LNCaP clone FGC (cell line): ENCODE measurements at places on chromosomes 1 and 21.

DNA sequence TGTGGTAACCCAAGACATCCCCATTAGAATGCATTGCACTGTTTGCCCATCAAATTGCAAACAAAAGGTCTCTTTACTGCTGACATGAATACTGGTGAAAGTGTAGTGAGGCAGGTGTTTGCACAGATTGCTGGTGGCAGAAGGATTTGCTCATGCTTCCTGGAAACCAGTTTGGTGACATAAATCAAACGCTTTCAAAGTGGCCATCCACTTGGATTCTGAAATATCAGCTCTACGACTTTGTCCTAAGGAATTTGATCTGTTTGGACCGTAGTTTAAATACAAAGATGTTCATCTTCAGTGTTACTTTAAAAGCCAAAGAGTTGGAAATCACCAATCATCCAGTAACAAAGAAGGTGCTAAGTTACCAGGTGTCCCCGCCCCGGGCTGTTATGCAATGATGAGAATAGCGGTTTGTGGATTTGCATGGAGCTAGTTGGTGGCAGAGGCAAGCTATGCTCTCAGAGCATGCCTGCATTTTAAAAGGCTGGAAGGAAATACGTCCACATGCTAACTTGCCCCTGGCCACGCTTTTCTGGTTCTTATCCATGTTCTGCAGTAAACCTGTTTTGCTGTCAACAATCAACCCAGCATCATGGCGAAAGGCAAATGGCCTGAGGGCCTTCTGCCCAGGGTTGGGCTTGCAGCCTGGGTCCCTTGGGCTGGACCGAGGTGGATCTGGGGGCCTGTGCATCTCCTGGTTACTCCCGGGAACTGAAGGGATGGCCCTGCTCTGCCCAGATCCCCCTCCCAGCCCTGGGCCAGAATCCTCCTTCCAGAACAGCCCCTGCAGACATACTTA is 49.2 kb downstream of the UMODL1 start:
- DNase-seq, result peak; percentile 85

- DNase-seq, result peak; percentile 75
Measured at GRCh38 chr21:34730756-34731445, 62.1 kb downstream of the CLIC6 start.

GRCh38 chr1:16438924-16439323 is 1.6 kb upstream of the NECAP2 start:
- DNase-seq, result no peak

DNA sequence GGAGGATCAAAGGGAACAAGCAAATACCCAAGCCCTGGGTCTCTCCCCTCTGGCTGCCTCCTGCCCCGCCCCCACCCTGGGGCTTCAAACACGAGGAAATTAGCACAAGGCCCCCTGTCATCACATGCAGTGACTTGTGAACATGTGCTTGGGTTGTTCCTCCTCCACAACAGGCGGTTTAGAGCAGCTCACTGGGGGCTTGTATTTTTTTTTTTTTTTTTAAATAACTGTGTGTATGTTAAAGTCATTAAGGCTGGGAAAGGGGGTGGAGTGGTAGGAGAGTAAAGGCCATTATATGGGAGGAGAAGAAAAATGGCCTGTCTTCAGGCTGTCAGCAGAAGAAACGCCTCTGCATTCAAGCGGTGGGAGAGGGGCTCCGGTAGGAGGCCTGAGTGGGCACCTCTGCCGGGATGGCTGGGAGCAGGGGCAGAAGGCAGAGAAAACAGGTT is 64.2 kb downstream of the PLXNA2 start:
- DNase-seq, result no peak

- DNase-seq, result no peak
Measured at GRCh38 chr1:212670301-212670700, 29.3 kb downstream of the BATF3 start.

- no peak for DNase-seq
Measured at GRCh38 chr1:232570007-232570406, 59.9 kb downstream of the SIPA1L2 start.

GRCh38 chr1:245310571-245311531 is 156.1 kb downstream of the KIF26B start:
- DNase-seq, result no peak

- no peak for DNase-seq
Measured at GRCh38 chr1:156214024-156214748, 1.4 kb downstream of the PMF1 start.

GRCh38 chr1:4830707-4831106 is 176.3 kb downstream of the AJAP1 start:
- DNase-seq, result no peak

DNA sequence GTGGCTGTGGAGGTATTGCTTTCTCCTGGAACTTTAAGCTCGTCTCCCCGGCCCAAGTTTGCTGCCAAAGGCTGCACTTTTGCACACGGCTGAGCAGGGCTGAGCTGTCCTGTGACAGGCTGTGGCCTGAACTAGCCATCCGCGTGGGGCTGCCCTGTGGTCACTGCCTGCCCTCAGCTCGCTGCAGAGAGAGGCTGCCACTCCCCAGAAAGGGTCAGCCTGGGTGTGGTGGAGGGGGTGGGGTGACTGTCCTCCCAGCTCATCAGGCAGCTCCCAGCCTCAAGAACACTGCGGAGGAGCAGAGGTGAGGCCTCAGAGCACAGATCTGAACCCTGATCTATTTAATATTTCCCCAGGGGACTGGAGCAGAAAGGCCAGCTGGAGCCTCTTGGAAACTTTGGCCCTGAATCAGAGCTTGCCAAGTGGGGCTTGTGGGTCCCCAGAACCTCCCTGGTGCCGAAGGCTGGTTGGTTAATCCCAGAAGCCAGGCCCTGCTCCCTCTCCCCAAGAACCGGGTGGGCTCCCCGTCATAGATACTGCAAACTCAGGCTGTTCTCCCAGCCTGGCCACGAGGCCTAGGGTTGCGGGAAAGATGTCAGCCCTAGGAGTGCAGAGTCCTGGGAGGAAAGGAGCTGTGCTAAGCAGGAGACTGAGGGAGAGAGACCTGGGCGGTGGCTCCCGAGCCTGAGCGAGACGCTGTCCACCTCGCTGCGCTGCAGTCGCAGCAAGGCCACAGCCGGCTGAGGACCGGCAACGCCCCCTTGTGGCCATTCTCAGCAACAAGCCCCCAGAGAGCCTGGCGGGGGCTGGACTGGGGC is 125.1 kb upstream of the IPO9 start:
- DNase-seq, result no peak

DNA sequence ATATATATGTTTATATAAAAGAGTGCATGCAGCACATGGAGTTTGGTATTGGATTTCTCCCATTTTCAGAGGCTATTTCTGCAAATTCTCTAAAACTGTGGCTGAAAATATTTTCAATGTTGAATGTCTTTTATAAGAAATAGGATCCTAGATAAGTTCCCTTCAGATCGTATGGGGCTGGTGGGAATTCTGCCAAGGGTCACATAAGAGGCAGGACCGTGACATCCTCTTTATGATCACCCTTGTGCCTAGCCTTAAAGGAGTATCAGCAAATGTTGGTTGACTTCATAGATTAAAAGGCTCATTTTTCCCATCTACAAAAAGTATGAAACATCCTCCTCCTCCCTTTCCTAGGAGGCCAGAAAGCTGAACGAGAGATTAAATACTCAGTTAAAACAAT is 1.3 kb upstream of the IFNAR2 start:
- no peak for DNase-seq

GRCh38 chr1:229620876-229621275 is 5.0 kb downstream of the TAF5L start:
- DNase-seq, result no peak

- DNase-seq, result no peak
Measured at GRCh38 chr1:35642471-35642955, 1.2 kb upstream of the PSMB2 start.

- DNase-seq, result no peak
Measured at GRCh38 chr1:204584699-204585372, 68.6 kb downstream of the MDM4 start.
